Epithelial cell of esophagus (primary cell): ENCODE measurements at places on chromosomes 4 and X.

DNA sequence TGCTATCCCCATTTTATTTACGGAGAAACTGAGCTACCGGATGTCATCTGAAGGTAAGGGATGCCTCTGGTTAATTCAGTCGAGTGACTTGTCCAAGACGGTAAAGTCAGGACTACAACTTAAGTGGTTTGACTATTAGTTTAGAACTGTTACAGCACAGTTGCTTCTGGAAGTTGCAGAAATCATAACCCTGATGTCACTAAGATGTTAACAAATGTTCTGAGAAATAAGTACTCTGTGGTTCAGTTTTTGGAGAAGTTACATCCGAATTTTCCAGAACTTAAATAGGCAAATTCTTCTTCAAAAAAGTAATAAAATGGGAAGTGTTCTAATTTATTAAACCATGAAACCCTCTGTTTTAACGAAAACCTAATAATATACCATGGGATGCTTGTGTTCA, 3.1 kb downstream of the PPA2 start:
- DNase-seq, result no peak

DNA sequence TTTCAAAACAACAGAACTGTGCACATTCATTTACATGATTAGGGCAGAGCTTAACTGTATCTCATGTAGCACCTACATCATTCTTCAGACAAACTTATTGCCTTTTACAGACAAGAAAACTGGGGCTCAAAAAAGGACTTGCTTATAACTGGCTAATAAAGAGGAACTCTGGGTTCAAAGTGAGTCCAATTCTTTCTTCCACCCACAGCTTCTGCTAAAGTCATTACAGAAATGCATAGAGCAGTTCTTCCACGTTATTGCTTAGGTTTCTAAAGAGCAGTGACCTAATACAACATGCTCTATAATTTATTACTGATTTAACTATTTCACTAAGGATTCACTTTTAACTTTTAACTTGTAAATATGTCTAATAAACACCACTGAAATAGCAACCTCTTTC, 60.6 kb downstream of the ELOVL6 start:
- no peak for DNase-seq

- no peak for DNase-seq
Observed at GRCh38 chr4:38497121-38497520, 166.9 kb upstream of the KLF3 start.

GRCh38 chrX:110402091-110402849, 43.6 kb downstream of the RTL9 start:
- DNase-seq, result peak; percentile 89

- DNase-seq, result no peak
Observed at GRCh38 chrX:39777623-39778025, 320.1 kb downstream of the BCOR start.

DNA sequence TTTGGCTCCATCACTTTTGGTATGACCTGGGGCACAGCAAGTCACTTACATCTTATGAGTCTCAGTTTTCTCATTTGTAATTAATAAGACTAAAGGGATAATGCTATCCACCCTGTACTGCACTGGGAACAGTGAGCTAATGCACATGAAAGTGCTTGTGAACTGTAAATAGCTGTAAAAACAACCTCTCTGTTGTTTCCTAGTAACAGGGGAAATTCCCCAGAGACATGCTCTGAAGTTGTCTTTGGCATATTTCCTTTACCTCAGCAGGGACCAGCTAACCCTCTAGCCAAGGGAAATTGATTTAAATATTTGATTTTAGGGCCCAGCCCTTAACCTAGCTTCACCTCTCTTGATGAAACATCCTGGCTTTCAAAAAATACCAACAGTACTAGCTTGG, 6.1 kb upstream of the CYSLTR1 start:
- DNase-seq, result no peak

GRCh38 chr4:163391756-163392155, 48.1 kb downstream of the NPY5R start:
- DNase-seq, result no peak

- no peak for DNase-seq
Observed at GRCh38 chrX:24387724-24388123, 27.3 kb downstream of the SUPT20HL1 start.

- DNase-seq, result peak; percentile 46
Observed at GRCh38 chr4:150493851-150494250, 88.1 kb upstream of the MAB21L2 start.

DNA sequence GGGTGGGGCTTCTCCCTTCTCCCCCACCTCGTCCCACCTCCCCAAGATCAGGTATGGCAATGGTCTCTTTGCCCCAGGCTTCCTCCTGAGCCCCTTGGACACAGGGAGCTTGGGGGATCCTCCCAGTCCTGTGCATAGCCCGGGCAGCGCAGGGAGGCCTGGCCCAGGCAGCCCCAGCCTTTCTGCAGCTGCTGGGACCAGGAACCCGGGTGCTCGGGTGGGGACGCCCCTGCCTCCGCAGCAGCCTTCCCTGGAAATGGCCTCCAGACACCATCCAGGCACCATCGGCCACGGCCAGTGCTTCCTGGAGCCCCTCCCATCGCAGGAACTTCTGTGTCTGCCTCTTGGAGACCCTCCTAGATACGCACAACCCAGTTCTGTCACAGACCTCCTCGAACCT, 5.9 kb upstream of the MXD4 start:
- DNase-seq, result no peak

- DNase-seq, result no peak
Observed at GRCh38 chrX:11398139-11398538, 104.9 kb downstream of the AMELX start.

DNA sequence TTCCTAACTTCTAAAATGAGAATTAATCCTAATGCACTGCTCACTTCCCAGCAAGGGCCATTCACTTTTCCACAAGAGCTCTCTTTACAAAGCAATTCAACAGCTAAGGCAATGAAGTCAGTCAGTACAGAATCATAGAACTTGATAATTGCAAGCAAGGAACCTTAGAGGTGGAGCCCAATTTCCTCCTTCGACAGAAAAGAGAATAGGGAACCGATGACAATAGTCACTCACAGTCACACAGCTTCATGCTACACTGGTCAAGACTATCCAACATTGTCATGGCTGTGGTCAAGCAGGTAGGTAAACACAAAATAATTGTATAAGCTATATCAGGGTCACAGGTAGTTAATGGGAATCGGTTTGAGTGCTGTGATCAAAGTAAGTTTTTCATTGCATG, 90.0 kb downstream of the ELOVL6 start:
- DNase-seq, result no peak

- no peak for DNase-seq
Observed at GRCh38 chr4:25330905-25331808, 18.6 kb downstream of the ZCCHC4 start.

GRCh38 chr4:187183826-187184225, 460.2 kb upstream of the FAT1 start:
- DNase-seq, result no peak

GRCh38 chrX:150291014-150291413, 72.1 kb upstream of the MAMLD1 start:
- DNase-seq, result peak; percentile 39

DNA sequence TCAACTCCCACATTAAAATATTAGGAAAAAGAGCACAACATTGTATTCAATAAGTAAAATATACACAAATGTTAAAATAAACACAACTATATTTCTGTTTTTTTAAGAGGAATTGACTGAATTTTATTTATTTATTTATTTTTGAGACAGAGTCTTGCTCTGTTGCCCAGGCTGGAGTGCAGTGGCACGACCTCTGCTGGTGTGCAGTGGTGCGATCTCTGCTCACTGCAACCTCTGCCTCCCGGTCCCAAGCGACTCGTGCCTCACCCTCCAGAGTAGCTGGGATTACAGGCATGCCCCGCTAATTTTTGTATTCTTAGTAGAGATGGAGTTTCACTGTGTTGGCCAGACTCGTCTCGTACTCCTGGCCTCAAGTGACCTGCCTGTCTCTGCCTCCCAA, 31.4 kb downstream of the TEX13A start:
- DNase-seq, result no peak

- DNase-seq, result no peak
Observed at GRCh38 chr4:144288011-144288903, 147.7 kb upstream of the GYPA start.

- DNase-seq, result no peak
Observed at GRCh38 chrX:114051667-114052315, 532.1 kb upstream of the HTR2C start.

GRCh38 chrX:102835504-102836146, 101.4 kb upstream of the RAB40AL start:
- DNase-seq, result peak; percentile 38

DNA sequence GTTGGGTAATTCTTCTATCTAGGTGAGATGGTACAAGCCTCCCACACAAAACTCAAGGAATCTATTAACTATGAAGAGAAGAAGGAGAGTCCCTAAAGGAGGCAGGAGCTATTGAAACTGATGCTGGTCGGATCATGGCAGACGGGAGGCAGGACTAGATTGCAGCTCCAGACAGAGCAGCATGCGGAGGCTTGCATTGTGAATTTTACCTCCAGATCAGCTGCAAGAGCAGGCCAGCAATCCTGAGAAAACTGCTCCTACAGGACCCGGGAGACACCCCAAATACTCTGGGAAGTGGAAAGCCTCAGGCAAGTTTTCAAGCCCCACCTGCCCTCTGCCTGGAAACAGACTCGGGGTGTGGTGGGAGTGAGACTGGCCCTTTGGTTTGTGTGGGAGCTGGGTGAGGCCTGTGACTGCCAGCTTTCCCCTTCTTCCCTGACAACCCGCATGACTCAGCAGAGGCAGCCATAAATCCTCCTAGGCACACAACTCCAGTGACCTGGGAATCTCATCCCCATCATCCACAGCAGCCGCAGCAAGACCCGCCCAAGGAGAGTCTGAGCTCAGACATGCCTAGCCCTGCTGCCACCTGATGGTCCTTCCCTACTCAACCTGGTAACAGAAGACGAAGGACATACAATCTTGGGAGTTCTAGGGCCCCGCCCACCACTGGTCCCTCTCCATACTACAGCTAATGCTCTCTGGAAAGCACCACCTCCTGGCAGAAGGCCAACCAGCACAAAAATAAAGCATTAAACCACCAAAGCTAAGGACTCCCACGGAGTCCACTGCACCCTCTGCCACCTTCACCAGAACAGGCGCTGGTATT, 30.9 kb downstream of the GATB start:
- DNase-seq, result peak; percentile 96

DNA sequence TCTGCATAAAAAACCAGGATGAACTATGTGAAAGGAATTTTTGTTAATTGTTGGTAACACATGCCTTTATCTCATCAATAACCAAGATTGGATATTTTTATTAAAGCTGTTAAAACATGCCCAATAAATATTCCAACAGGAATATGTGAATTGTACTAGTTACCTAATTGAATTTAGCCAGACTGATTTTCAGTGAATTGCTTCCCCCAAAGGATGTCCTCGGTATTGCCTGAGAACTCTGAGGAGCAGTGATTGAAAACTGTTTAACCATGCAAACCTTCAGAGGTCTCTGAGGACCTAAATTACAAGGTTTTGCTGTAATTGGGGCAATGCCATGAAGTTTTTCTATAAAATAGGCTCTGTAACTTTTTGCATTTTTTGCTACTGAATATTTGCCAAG, 66.6 kb downstream of the BLTP1 start:
- DNase-seq, result peak; percentile 6

DNA sequence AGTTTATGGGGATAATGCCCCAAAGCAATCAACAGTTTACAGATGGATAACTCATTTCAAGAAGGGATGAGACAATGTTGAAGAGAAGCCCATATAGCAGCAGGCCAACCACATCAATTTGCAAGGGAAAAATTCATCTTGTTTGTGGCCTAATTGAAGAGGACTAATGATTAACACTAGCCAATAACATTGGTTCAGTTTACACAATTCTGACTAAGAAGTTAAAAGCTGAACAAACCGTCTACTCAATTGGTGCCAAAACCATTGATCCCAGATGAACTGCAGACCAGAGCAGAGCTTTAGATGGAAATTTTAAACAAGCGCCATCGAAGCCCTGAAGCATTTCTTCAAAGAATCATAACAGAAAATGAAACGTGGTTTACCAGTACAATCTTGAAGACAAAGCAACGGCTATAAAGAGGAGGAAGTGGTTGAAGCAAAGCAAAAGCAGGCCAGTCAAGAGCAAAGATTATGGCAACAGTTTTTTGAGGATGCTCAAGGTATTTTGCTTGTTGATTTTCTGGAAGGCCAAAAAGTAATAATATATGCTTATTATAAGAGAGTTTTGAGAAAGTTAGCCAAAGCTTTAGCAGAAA, 20.5 kb upstream of the BLTP1 start:
- DNase-seq, result no peak

DNA sequence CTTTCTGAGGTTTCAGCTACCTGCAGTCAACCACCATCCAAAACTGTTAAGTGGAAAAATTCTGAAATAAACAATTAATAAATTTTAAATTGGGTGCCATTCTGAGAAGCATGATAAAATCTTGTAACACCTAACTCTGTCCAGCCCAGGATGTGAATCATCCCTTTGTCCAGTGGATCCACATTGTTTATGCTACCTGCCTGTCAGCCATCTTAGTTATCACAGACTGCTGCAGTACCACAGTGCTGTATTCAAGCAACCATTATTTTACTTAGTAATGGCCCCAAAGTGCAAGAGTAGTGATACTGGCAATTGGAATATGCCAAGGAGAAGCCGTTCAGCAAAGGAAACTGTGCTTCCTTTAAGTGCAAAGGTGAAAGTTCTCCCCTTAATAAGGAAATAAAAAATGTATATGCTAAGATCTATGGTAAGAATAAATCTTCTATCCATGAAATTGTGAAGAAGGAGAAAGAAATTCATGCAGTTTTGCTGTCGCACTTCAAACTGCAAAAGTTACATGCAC, 20.6 kb downstream of the CAMK2D start:
- DNase-seq, result peak; percentile 39

DNA sequence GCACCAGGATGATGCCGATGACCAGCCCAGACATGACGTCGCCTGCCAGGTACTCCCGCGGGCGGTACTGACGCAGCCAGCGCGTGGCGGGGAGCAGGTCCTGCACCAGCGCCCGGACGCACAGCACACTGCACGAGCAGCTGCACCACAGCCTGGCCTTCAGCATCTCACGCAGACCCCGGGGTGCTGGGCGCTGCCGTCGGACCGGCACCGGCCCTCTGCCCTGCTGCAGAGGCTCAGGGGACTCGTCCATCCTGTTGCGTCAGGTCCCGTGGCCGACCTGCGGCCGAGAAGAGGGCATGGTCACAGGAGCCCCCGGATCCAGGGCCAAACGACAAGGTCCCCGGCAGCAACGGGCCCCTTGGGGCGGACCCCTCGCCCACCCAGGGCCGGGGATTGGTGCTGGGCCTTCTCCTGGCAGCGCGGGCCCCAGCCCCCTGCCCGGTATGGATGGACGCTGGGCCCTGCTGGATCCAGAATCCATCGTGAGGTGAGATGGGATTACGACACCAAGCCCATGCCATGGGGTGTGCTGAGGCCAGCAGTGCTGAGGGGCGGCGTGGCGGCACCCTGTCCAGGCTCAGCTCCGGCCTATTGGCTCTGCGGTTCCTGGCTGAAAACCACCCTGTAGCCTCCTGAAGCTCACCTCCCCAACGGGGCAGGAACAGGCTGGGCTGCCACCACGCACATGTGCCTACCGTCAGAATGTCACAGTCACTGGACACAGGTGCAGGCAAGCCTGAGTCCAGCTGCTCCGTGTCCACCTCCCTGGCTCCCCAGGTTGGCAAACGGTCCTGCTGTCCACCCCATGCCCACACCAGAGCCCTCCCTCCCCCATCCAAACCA, 1.5 kb downstream of the SLC26A1 start:
- DNase-seq, result no peak
